ENCODE measurements at places on chromosomes 6 and 20.

DNA sequence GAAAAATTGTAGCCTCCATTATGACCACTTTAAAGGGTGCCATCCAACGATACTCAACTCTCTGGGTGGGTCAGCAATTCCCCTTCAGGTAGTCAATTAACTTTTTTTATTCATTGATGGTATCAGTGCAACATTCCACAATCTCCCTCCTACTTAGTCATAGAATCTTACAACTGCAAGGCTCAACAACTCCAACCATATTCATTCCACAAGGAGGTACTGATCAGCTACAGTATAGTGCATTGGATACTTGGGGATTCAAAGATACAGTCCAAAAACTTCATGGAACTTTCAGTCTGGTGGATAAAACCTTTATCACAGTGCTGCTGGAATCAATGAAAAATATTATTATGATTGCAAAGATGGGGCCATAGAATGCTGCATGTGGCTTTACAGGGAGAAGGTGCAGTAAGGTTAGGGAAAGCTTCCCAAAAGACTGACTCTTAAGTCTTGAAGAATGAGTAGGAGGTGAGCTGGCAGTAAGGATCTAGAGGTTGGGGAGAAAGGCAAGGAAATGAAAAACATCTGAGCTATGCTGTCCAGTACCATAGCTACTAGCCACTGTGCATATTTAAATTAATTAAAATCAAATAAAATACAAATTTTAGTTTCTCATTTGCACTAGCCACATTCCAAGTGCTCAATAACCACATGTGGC lies 314.7 kb upstream of the PRDM1 start:
- DNase-seq: no peak

- no peak for DNase-seq
Measured at GRCh38 chr6:150177259-150177951, 34.6 kb downstream of the PPP1R14C start.

GRCh38 chr20:57620274-57620990 lies at the start of gene ZBP1:
ZBP1 (minus strand) TSS chr20:57620426; CDS start chr20:57620295, 131 bp downstream.
- no peak for DNase-seq

DNA sequence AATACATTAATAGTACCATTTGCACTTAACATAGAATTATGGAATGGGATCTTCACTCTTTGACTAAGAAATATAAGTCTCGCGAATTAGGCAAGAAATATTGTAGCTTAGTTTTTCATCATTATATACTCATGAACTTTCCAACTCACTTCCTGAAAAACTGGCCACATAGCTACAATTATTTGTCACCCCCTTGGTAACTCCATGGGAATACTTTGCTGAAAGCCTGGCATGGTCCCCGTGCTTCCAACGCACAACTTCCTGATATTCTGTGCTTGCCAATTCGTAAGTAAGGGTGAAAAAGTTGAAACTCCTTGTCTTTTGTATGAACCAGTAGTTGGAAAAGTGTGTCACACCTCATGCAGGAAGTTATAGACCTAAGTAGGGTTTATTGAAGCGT lies 23.7 kb upstream of the HLA-DQA1 start:
- no peak for DNase-seq

- no peak for DNase-seq
Measured at GRCh38 chr6:7833751-7834070, 76.9 kb downstream of the TXNDC5 start.

DNA sequence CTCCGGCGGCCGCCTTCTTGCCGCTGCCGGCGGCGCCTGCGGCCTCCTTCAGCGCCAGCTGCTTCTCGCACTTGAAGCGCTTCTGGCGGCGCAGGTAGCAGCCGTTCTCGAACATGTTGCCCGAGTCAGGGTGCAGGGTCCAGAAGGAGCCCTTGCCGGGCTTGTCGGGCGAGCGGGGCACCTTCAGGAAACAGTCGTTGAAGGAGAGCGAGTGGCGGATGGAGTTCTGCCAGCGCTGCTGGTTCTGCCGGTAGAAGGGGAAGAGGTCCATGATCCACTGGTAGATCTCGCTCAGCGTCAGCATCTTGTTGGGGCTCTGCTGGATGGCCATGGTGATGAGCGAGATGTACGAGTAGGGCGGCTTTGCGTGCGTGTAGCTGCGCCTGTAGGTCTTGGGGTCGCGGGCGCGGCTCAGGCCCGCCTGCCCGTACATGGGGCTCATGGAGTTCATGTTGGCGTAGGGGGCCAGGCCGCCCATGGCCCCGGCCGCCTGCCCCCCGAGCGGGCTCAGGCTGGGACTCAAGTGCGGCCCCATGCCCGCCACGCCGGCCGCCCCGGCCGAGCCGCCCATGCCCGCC lies 1.9 kb downstream of the FOXA2 start:
- DNase-seq: no peak

DNA sequence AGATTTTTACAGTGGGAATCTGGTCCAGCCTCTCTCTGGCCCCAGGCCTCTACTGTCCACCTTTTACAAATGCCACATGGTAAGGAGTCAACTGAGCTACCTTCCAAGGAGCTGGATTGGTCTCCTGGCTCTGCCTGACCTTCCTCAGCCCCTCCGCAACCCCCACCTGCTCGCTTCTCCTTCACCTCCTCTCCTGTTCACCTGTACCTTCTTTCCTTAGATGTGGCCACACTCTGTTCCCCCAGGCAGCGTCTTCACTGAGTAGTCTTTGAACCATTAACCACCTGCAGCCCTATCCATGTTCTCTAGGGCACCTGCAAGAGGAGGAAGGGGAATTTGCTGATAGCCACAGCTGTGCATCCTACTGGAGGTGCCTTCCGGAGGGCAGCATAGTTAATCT lies 55.3 kb upstream of the DDR1 start:
- DNase-seq: no peak

GRCh38 chr6:107578642-107579341 lies 88.9 kb downstream of the SOBP start:
- no peak for DNase-seq

- DNase-seq: no peak
Measured at GRCh38 chr6:146472918-146473317, 70.7 kb upstream of the RAB32 start.

DNA sequence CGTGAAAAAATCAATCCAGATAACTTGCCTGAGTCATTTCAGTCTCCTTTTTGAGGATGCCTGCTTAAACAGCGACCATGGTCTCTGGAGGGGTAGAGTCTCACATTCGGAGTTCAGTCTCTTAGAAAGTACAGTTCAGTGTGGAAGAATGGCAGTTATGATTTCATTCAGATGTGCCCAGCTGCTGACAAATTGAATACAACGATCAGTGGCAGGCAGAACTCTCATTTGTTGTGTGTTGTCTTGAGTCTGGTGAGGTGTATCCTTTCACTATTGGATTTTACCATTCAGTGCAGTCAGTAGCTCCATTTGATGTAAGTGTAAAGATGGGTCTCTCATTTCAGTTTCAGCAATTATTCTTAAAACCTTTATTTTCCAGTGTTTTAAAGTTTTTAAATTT lies 639 bp upstream of the TULP4 start:
- no peak for DNase-seq

DNA sequence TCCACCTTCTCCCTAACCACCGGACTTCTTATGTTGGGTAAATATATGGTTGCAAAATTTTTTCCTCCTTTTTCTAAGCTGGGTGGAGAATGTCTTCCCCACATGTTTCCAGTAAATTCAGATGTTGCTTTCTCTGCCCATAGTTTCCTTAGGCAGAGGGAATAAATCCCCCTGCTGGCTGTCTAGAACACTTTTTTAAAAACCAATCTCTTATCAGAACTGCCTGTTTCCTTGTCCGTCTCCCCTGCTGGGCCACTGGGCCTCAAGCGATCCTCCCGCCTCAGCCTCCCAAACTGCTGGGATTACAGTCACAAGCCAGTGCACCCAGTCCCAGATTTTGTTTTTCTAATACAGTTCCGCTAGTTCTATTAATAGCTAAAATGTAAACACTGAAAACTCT lies 9.9 kb upstream of the WFDC2 start:
- no peak for DNase-seq

DNA sequence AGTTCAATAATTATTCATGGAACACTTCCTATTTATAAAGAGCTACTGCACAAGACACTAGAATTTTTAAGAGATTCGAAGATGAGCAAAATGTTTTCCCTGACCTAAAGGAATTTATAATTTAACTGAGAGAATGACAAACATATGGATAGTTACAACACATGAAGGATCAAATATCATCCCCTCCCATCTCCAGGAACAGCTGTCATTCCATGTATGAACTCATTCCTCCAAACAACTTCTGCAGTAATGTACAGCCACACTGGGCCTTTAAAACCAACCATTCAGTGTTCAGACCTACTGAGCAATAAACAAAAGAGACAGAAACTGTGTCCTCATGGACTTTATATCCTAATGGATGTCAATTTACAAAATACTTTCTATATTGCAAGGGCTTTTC lies 87.8 kb downstream of the KIF16B start:
- no peak for DNase-seq

- no peak for DNase-seq
Measured at GRCh38 chr6:144617708-144618107, 332.6 kb downstream of the UTRN start.

DNA sequence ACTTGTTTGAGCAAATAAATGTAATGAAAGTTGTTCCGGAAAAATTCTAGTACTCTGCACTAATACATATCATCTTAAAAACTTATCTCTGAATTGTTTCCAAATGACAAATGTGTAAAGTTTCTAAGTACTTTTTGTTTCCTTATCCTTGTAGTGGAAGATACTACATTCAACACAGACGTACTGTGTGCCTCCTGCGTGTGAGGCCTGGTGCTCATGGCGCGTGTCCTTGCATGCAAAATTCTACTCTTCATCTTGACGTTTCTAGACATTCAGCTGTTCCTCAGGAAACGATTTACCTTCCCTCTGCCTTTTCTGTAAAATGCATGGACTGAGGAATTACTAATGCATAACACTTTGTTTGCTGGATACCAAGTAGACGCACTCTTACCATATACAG lies 11.5 kb downstream of the DLL1 start:
- no peak for DNase-seq

- no peak for DNase-seq
Measured at GRCh38 chr6:42239333-42239732, 21.7 kb upstream of the MRPS10 start.

DNA sequence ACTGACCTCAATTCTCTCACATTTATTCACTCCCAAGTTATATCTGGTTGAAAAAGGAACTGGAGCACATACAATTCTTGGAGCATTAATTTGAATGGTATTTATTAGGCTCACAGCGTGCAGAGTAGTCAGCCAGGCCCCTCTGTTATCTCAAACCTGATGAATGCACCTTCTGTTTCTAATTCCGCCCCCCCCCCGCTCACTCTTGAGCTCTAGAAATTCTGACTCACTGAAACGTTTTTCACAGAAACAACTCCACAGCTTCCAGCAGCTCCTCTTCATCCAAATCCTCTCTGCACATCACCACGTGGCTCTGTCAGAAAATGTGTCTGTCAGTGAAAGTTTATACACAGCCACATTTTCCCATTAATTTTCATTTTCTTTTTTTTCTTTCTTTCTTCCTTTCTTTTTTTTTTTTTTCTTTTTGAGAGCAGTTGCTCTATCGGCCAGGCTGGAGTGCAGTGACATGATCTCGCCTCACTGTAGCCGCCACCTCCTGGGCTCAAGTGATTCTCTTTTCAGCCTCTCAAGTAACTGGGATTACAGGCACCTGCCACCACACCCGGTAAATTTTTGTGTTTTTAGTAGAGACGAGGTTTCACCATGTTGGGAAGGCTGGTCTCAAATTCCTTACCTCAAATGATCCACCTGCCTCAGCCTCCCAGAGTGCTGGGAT lies 109.4 kb downstream of the TBXT start:
- no peak for DNase-seq

DNA sequence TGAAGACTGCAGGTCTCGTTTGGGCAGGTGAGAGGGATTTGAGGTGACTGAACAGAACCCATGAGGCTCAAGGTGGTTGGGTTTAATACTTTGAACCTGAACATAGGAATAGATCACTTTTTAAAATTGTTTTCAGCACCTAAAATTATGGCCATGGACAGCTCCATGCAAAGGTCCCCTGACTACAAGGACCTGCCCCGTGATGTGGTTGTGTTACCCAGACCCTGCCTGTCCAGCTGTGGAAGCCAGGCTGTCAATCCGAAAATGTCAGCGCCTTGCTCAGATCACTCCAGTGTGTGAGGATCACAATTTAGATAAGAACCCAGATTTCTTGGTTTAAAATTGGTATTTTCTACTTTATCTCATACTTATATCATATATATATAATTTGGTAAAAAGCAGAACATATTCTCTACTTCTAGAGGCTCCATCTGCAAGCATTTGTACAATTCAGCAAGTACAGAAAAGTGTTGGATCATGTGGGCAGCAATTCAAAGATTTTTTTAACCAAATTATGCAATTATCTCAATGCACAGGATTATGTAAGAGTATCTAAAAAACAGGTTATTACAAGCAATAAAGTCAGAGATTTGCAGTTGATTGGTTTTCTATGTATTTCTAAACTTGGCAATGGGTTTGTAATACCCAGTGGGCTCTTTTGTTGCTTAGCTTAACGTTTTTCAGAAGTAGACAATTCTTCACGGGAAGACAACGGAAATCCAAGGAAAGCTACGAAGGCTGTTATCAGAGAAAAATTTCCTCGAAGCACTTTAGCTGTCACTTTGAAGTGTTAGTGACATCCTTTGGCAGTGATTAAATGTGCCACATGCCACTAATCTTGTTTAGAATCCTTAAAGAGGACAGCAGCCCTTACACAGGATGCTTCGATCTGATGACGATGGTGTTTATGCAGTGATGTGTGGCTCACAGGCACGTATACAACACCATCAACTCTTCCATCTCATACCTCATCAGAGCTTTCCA lies 24.1 kb upstream of the RPS6KA2 start:
- no peak for DNase-seq

DNA sequence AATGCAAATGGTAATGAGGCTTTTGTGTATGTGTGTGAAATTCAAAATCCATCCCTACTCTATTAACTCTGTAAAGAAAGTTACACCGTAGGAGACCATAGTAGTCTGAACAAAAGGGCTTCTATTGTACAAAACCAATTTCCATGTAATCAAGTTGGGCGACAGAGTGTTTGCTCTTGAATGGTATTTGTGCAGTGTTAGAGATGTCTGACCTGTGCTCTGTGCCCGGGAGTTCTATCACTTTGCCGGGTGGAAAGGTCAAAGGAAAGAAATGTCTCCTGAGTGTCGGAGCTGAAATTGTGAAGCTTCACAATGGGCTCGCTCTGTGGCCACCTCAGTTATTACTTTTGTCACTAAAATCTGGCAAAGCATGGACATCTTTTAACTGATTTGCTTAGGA lies 312.0 kb downstream of the SAMD5 start:
- no peak for DNase-seq

- no peak for DNase-seq
Measured at GRCh38 chr6:118859517-118860064, 34.4 kb upstream of the ASF1A start.

DNA sequence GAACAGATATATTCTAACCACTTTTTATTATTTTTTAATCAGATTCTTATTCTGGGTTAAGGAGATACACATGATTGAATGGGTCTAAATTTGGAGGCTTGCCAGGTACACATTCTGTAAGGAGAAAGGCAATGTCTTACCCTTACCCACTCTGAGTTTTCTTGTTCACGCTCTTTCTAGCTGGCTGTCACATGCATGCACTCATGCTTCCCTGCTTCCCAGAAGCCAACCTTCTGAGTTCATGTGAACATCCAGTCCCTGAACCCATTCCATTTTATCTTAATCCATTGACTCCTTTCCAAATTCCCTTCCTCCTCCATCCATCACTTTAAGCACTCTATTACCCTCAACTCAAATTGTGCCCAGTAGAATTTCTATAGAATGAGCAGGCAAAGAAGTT lies 17.5 kb upstream of the MOCS1 start:
- DNase-seq: no peak

GRCh38 chr20:37562695-37563480 lies 35.2 kb upstream of the BLCAP start:
- no peak for DNase-seq

- no peak for DNase-seq
Measured at GRCh38 chr6:18177286-18177965, 22.2 kb downstream of the KDM1B start.

- DNase-seq: no peak
Measured at GRCh38 chr20:45945678-45946148, 11.2 kb downstream of the PCIF1 start.

Data from stimulated activated CD4-positive, alpha-beta T cell treated with anti-CD3 and anti-CD28 coated beads, Interleukin-1b, Interleukin-23, amount 100 ng/mL, for 24 hours (primary cell).